Activated CD8-positive, alpha-beta memory T cell treated with anti-CD3 and anti-CD28 coated beads for 48 hours (primary cell): ENCODE measurements at places on chromosomes 3 and 15.

GRCh38 chr15:100116416-100117190, 225.2 kb downstream of the ADAMTS17 start:
- DNase-seq, result no peak

DNA sequence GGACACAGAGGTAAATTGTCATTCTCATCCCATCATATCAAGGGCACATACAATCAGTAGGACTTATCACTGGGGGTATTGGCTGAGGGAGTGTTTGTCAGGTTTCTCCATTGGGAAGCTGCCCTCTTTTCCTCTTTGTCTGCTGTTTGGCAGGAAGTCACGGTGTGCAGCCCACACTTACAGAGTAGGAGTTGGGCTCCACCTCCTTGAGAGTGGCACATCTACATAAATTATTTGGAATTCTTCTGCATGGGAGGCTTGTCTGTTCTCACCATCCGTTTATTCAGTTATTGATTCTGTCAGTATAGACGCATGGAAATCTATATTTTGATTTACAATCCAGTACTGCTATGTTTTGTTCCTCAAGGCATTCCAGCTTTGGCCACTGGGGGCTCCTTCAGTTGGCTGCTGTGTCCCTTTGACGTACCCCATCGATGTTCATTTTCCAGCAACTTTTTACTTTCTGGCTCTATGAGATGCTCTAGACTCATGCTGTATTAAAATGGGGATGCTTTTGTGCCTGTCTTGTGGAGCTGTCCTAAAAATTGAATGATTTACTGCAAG, 200.3 kb downstream of the SLCO3A1 start:
- no peak for DNase-seq

DNA sequence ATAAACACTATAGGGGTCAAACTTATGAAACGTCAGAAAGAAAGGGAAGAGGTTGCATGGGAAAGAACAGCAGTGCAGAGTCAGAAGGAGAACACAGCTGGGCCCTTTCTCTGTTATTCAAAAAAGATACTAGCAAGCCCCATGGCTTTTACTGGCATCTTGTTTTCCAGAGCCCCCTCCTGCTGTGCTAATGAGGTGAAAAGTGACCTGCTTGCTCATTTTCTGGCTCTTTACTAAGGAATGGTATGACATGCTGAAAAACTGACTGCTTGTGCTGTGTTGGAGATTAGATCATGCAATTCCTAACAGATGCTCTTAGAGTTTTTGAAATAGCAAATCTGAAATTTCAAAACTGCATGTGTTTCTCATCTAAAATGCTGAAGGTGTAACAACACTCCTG, 541.6 kb upstream of the ALCAM start:
- no peak for DNase-seq

- no peak for DNase-seq
Observed at GRCh38 chr15:90903733-90904536, 833 bp downstream of the MAN2A2 start.

GRCh38 chr3:162338514-162338913, 841.9 kb downstream of the OTOL1 start:
- no peak for DNase-seq

- DNase-seq, result no peak
Observed at GRCh38 chr3:160879859-160880258, 123.8 kb downstream of the PPM1L start.

- no peak for DNase-seq
Observed at GRCh38 chr3:59374091-59374817, 324.4 kb upstream of the CFAP20DC start.

DNA sequence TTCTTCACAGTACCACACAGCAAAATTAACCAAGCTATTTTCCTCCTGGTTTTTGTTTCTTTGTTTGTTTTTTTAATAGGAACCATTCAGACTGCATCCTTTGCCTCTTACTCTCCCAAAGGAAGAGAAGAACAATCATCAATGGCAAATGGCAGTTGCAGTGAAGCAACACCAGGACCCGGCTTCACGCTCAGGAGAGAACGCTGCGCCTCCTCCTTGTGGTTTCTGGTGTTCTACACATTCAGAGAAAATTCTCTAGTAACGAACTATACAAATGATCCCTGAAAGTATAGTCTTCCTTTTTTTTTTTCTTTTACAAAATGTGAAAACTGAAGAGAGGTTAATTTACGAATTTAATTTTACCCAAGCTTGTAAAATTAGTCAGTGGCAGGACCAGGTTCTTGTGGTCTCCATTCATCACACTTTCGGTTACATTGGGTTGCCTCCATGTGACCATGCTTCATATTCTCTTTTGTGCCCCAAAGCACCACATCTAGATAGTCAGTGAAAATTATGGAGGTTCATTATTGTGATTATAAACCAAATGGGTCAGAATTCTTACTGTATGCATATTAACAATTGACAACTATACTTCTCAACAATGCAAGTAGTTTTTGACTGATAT, 10.6 kb upstream of the MINDY2 start:
- DNase-seq, result no peak

DNA sequence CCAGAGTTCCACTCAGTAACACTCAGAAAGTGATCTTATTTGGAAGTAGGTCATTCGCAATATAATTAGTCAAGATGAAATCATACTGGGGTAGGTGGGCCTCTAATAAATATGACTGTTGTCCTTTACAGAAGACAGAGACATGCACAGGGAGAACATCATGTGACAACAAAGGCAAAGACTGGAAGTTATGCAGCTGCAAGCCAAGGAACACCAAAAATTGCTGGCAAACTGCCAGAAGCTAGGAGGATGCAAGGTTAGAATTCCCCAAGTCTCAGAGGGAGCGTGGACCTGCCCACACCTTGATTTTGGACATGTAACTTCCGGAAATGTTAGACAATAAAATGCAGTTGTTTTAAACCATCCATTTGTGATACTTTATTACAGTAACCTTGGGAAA, 471.5 kb upstream of the AGTR1 start:
- DNase-seq, result no peak

GRCh38 chr3:150528354-150528797, 17.9 kb downstream of the SERP1 start:
- DNase-seq, result no peak

DNA sequence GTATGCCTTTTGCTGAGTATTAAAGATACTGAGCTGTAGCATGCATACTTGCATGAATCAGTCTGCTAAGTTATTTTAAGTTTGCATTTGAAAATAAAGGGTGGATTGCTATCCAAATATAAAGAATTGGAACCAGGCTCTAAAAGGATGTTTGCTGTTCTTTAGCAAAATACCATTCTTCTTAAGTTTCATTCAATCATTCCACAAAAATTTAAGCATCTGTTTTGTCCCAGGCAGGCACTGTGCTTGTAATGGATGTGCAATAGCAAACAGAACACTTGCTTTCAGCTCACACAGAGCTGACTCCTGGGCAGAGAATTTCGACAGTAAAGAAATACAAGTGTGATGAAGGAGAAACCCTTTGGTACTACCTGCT, 151.1 kb downstream of the PGPEP1L start:
- no peak for DNase-seq

- DNase-seq, result no peak
Observed at GRCh38 chr15:92801774-92802464, 98.2 kb upstream of the CHD2 start.

- no peak for DNase-seq
Observed at GRCh38 chr15:40856746-40857145, 12.9 kb downstream of the SPINT1 start.

GRCh38 chr3:35635926-35636683, 3.2 kb upstream of the ARPP21 start:
- no peak for DNase-seq

- DNase-seq, result no peak
Observed at GRCh38 chr3:44077267-44077666, 164.4 kb upstream of the TOPAZ1 start.

- DNase-seq, result no peak
Observed at GRCh38 chr15:45169608-45170480, 17.9 kb downstream of the SHF start.

- DNase-seq, result no peak
Observed at GRCh38 chr3:44612678-44613077, 12.2 kb upstream of the ZNF197 start.

DNA sequence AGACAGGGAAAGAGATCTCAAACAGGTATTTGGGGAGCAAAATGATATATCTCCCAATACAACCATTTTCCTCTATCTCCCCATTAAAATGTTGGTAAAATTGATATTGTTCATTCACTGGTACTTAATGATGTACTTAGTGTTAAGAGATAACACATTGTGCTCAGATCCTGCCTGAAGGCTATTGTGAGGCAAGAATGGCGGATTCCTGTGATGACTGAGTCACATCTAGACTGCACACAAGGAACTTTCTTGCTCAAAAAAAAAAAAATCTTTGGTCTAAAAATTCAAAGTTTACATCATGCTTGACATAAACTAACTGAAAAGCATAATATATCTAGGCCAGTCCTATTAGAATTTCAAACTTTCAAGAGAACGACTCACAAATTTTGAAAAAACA, 171.1 kb upstream of the TTC14 start:
- DNase-seq, result no peak

- no peak for DNase-seq
Observed at GRCh38 chr3:4880850-4881249, 98.4 kb upstream of the BHLHE40 start.

GRCh38 chr3:23343509-23343908, 140.4 kb downstream of the UBE2E2 start:
- DNase-seq, result no peak

- no peak for DNase-seq
Observed at GRCh38 chr3:101928890-101929289, 79.6 kb downstream of the NFKBIZ start.

- no peak for DNase-seq
Observed at GRCh38 chr3:85342915-85343314, 384.1 kb downstream of the CADM2 start.

DNA sequence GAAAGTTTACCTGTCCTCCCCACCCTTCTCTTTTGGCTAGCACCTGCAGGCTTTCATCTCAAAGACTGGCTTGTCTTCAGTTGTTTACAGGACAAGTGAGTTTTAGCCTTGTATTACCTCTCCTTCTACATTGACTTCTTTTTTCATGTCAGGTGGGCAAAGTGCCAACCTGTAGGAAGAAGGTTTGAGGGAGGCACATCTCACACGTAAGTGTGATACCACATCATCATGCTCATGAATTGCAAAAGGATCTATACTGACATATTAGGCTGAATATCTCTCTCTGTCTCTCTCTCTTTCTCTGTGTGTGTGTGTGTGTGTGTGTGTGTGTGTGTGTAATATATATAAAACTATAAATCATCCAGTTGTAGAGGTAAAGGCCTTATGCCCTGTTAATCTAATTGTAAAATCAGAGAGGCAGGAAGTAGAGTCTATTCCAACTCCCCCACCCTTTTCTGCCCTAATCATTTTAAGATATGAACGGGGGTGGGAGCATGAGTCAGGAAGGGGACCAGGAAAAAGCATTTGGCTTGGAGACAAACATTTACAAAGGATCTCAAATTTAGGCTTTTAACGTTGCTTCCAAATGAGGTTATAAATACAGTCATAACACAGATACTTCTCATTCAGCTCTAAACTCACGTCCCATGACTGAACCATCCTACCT, 107.0 kb upstream of the PFN2 start:
- no peak for DNase-seq

- DNase-seq, result no peak
Observed at GRCh38 chr3:42582474-42583070, 805 bp upstream of the SEC22C start.

GRCh38 chr3:37506956-37507535, 332.7 kb upstream of the LRRFIP2 start:
- no peak for DNase-seq

DNA sequence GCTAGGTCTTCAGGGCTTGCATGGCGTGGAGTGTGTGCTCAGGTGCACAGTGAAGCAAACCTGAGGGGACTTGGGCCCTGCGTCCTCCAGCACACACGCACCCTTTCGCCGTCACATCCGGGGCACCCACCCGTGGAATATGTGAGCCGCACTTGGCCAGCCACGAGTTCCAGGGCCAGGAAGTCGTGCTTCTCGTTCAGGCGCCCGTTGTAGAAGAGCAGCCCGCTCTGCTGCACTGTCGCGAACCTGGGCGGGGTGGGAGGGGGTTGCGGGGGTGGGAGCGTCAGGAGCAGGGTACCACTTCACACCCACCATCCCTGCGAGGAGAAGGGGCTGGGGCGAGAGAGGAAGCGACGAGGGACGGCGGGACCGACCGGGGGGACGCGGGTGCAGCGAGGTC, 7.1 kb downstream of the CELSR3 start:
- no peak for DNase-seq

- no peak for DNase-seq
Observed at GRCh38 chr15:81950841-81951414, 94.9 kb downstream of the MEX3B start.

DNA sequence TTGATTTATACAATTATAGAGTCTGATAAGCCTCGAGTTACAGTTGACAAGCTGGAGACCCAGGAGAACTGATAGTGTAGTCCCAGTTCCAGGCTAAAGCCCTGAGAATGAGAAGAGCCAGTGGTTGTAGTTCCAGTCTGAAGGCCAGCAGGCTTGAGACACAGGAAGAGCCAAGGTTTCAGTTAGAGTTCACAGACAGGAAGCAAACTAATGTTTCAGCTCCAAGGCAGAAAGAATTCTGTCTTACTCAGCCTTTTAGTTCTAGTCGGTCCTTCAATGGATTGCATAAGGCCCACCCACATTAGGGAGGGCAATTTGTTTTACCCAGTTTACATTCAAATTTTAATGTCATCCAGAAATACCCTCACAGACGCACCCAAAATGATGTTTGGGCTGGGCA, 102.7 kb downstream of the CDIN1 start:
- DNase-seq, result no peak

DNA sequence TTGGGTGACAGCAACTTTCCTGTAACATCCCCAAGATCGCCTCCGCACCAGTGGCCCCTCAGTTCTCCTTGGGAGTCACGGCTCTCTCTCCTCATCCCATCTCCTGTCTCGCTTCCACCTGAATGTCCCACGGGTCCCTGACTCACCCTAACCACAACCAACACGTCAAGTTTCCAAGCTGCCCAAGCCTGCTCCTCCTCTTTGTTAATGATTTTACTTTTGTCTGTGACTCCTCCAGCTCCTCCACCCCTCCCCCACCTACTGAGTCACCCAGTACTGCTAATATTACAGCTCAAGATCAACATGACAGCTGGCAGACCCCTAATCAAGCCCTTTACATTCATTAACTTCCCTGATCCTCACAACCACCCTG, 39.3 kb downstream of the BDH1 start:
- DNase-seq, result no peak

DNA sequence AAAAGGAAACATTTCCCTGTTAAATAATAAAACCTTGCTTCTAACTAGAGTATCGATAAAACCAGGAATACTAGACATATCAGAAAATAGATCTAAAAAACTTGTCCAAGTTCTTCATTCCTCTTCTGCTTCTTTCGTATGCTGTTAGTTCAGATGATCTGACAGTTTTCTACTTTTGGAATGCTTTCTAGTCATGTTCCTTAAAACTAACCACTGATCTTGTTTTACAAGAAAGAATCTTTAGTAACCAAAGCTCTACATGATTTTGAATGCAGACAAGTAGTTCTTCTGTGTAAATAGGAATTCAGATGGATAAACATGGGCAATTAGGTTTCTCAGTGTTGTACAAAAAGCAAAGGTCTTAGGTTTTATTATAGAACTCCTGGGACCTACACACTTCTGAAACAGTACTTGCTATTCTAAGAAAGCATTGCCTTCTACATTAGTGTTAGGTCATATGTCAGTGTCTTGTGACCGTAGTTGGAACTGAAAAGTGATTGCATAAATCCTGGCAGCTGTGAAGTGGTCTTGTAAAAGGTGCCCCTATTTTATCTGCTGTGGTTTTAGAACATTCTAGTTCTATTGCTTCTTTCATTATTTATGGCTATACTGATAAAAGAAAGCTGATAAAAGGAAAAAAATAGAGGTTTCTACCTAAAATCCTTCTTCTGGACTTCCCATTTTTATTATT, 40.7 kb downstream of the SNRK start:
- no peak for DNase-seq

- no peak for DNase-seq
Observed at GRCh38 chr3:38650248-38650951, 913 bp upstream of the SCN5A start.
